CD4-positive, alpha-beta T cell (primary cell): ENCODE measurements at places on chromosomes 4 and X. TPM values are rescaled to one million over a fixed set of nuclear protein-coding genes. Genes with fewer than 3 reads are reported as not detected.

DNA sequence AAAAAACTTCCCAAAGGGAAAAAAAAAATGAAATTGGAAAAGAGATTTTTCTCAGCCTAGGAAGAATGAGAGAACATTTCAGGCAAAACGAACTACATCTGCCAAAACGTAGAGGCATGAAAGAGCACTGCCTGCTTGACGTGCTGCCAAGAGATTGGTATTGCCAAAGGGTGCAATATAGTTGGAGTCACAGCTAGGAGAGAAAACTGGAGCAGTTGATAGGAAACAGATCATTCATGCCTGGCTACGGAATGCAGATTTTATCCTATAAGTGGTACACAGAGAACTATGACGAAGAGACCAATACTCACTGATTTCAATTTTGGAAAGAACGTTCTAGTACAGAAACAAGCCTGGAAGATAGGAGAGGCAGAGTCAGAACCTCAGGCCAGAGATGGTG, 68.4 kb upstream of the IQCM start:
- H3K27me3 ChIP-seq: no peaks in the 10 kb centered on the region
- no peaks in the 10 kb centered on the region for H3K4me1 ChIP-seq
- no peak overlapping the region for H3K4me3 ChIP-seq

DNA sequence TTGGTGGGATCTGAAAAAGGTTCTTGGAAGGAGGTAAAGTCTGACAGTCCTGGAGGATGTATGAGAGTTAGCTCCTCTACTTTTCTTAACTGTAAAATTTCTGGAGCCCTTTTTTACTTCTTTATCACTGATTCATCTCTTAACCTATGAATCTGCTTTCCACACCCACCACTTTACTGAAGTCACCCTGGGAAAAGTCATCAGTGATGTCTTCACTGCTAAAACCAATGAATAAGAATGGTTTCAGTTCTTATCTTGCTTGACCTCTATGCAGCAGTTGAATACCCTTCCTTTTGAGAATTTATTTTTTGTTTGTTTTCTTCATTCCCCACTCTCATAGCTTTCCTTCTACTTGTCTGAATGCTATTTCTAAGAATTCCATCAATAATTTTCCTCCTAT, 80.0 kb downstream of the AREG start:
- DNase-seq: no peak
- no peak overlapping the region for H3K4me3 ChIP-seq
- no peaks in the 10 kb centered on the region for H3K27me3 ChIP-seq
- H3K36me3 ChIP-seq: no peaks in the 10 kb centered on the region
- H3K27ac ChIP-seq: no peak overlapping the region

GPR119 gene
- not detected for total RNA-seq

PGAM4 gene
- not detected for total RNA-seq

GRCh38 chr4:73127839-73128453, 58.4 kb upstream of the COX18 start:
- H3K27me3 ChIP-seq: no peaks in the 10 kb centered on the region
- H3K4me1 ChIP-seq: no peaks in the 10 kb centered on the region
- H3K4me3 ChIP-seq: no peak overlapping the region
- DNase-seq: peak; percentile 49

DIPK2B gene
- total RNA-seq: not detected

DNA sequence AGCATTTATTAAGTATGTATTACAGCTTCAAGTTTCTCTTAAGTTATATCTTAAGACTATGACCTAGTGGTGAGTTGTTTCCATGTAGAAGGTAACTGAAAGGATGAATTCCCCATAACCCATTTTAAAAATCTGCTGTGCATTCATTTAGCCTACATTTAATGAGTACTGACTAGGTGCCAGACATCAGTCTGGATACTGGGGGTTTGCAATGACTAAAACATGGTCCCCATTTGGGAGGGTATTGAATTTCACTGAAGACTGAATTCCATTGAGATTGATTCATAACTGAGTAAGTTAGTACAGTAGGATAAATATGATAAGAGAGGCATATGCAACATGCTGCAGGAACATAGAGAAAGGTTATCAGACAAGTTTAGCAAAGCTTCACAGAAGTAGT, 241.5 kb downstream of the FRAS1 start:
- DNase-seq: no peak
- H3K4me3 ChIP-seq: no peak overlapping the region
- H3K27me3 ChIP-seq: no peaks in the 10 kb centered on the region
- H3K4me1 ChIP-seq: no peaks in the 10 kb centered on the region

GRCh38 chrX:50812995-50813842, 775 bp downstream of the SHROOM4 start:
- no peak overlapping the region for H3K27ac ChIP-seq
- H3K4me1 ChIP-seq: no peaks in the 10 kb centered on the region
- no peaks in the 10 kb centered on the region for H3K36me3 ChIP-seq
- H3K27me3 ChIP-seq: peaks cover 24% of the 10 kb centered on the region
- DNase-seq: no peak
- no peak overlapping the region for H3K4me3 ChIP-seq

PDZD4 gene
- total RNA-seq: 26.8 TPM

DNA sequence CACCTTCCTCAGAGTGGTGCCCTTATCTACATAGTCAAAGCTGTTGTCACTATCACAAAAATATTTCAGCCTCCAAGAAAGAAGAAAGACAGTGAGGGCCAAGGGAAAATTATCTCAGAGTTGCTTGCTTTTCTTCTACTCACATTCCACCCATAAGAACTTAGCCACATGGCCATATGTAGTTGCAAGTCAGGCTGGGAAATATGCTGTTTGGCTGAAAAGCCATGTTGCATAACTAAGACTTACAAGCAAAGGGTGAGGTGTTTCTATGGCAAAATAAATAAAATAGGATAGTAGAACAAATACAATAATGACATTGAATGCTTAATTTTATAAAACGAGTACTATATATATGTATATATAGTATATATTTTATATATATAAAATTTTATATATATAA, 365.9 kb upstream of the PABPC4L start:
- no peak for DNase-seq
- no peak overlapping the region for H3K27ac ChIP-seq
- H3K4me3 ChIP-seq: no peak overlapping the region
- no peaks in the 10 kb centered on the region for H3K27me3 ChIP-seq

ZMAT1 gene
- 19.2 TPM for total RNA-seq

DNA sequence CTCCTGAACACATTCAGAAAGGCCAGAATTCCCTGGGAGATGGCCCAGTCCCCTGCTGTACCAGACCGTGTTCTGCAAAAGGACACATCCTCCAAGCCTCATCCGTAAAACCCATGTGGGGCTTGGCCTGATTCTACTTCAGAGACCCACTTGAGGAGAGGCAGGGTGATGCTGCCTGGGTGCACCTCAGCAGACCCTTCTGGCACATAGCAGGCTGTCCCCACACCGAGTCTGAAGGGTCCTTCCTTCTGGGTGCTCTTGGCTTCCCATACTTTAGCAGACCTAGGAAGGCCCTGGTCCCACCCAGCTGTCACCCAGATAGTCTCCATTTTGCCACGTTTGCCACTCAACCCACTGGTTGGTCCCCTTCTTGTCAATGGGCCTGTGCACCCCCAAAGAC, 270.1 kb upstream of the AGTR2 start:
- H3K36me3 ChIP-seq: no peaks in the 10 kb centered on the region
- H3K4me3 ChIP-seq: no peak overlapping the region
- H3K27ac ChIP-seq: no peak overlapping the region
- no peaks in the 10 kb centered on the region for H3K4me1 ChIP-seq
- no peaks in the 10 kb centered on the region for H3K27me3 ChIP-seq
- no peak for DNase-seq

DNA sequence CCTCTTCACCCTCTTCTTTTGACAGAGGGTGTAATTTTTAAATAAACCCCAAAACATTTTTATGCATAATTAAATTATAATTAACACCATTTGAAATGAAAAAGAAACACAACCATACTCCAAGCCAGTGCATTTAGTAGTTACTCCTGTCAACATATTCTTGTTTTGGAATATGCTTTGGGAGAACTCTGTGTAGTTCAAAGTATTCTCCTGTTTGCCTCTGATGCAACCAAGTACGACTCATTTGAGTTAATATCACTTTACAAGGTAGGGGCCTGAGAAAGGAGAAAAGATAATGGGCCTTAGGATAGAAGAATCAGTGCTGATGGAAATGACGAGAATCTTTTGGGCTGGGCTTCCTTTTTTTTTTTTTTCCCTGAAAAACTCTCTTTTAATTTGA, 2.7 kb downstream of the PTPN13 start:
- peaks cover 12% of the 10 kb centered on the region for H3K4me1 ChIP-seq
- no peak overlapping the region for H3K27ac ChIP-seq
- H3K36me3 ChIP-seq: no peaks in the 10 kb centered on the region
- no peak overlapping the region for H3K4me3 ChIP-seq
- H3K27me3 ChIP-seq: peaks cover 9% of the 10 kb centered on the region
- no peak for DNase-seq

CXCL1 gene
- total RNA-seq: not detected

DNA sequence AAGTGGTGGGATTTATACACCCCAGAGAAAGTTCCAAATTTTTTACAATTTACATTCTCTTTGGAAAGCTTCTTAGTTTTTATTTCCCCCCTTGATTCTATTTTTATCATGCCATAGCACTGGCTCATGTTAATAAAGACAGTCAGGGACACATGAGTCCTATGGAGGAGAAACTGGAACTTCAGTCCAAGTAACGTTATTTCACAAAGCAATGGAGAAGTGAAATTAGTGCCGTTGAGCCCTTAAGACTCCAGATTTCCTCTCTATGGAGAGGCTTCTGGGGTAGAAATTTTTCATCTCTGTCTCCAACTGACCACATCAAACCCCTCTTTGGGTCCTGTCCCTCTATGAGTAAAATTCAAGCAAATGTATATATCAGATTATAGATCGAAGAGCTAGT, 12.8 kb upstream of the TASL start:
- H3K4me1 ChIP-seq: no peaks in the 10 kb centered on the region
- no peak overlapping the region for H3K4me3 ChIP-seq
- DNase-seq: no peak

KLHL4 gene
- not detected for total RNA-seq

DNA sequence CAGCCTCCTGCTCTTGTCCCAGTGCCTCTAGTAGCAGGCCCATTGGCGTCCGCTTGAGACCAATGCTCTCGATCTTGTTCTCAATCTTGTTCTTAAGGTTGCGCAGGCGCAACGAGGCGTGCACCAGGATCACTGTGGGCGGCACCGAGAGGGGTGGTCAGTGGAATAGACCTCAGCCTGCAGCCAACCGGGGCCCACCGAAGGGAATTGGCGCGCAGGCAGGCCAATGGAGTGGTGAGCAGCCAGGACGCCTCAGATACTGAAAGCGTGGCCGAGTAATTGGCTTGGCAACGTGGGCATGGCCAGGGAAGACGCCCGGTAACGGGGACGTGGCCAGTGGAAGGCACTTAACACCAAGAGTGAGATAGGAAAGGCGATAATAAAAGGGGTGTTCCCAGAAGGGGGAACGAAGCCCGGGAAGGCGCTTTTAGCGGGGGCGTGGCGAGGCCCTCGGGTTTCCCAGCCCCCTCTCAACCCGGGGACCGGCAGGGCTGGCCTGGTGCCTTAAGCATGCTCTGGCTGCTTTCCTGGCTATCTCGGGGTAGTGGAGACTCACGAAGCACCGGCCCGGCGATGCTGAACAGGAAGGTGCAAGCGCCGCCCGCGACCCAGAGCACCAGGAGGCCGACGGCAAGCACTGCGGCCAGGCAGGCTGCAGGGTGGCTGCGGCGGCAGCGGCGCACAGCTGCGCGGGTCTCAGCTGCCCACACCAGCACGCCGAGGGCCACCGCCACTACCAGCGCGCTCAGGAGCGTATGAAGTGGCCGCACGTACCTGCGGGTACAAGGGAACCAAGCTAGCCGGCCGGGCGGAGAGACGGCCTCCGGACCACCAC, 1.7 kb downstream of the PRAF2 start:
- H3K36me3 ChIP-seq: peaks cover 13% of the 10 kb centered on the region
- no peaks in the 10 kb centered on the region for H3K27me3 ChIP-seq
- H3K4me3 ChIP-seq: no peak overlapping the region
- no peak for DNase-seq
- peaks cover 20% of the 10 kb centered on the region for H3K4me1 ChIP-seq
- no peak overlapping the region for H3K27ac ChIP-seq
